ENCODE measurements at places on chromosomes 1 and 21.

DNA sequence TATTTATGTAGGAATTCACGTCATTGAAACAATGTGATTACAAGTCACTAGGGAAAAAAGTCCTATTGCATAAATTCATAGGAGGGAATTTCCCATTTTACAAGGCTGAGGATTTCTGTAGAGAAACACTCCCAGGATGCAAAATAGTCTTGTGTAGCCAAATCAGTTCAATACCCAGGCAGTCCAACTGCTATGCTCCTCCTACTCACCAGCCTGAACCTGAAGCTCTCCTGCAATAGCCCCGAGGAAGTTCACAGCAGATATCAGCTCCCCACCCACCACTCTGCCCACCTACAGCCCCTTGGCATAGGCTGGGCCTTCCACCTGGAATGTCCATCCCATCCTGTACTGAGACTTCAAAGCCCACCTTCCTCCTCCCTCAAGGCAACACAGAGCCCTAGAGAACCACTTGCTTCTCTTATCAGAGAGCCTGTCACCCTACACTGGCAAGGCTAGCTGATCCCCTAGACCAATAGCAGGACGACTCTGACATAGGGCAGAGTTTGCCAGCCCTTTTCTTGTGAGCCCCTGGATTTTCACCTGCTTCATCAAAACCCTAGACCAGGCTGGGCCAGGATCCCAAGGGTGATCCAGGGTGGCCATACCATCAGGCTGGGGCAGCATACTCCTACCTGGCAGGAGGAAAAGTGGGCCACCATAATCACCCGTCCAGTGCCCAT, 1.5 kb downstream of the LSS start:
- no peak for DNase-seq

- DNase-seq = no peak
Observed at GRCh38 chr1:204711103-204711946, 25.8 kb upstream of the LRRN2 start.

DNA sequence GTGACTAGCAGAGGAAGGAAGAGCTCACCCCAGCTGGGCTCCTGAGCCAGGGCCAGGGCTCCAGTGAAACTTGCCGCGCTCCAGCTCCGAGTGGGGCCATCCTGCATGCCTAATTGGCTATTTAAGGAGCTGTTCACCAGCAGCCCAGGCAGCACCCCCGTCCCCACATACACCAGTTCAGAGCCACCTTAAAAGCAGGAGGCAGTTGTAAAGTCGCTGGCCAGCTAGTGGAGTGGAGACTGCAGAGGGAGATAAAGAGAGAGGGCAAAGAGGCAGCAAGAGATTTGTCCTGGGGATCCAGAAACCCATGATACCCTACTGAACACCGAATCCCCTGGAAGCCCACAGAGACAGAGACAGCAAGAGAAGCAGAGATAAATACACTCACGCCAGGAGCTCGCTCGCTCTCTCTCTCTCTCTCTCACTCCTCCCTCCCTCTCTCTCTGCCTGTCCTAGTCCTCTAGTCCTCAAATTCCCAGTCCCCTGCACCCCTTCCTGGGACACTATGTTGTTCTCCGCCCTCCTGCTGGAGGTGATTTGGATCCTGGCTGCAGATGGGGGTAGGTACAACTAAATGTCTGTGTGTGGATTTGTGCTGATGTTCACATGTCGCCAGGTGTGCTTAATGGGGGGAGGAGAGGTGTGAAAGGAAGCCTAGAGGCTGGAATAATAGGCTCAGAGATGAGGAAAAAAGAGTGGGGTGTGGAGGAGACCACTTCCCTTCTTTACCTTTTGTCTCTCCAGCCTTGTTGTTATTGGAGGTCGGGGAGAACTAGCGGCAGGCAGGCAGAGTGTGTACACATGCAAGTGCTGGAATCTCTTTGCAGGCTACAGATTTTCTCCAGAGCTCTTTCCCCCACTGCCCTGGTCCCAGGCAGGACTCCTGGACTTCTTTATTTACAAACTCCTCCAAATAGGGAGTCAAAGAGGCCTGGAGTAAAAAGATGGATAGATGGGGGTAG, at the start of gene CA14:
Gene CA14, plus strand, starts transcription at position 151 of the 962 bp plus-strand sequence. Its CDS starts 355 bp downstream, at position 506.
- no peak for DNase-seq

- no peak for DNase-seq
Observed at GRCh38 chr1:197519741-197520334, 251.8 kb downstream of the CRB1 start.

GRCh38 chr1:234386122-234386521, 12.9 kb downstream of the COA6 start:
- DNase-seq = no peak

GRCh38 chr1:39753132-39754025, 14.7 kb downstream of the PPIE start:
- DNase-seq = no peak

DNA sequence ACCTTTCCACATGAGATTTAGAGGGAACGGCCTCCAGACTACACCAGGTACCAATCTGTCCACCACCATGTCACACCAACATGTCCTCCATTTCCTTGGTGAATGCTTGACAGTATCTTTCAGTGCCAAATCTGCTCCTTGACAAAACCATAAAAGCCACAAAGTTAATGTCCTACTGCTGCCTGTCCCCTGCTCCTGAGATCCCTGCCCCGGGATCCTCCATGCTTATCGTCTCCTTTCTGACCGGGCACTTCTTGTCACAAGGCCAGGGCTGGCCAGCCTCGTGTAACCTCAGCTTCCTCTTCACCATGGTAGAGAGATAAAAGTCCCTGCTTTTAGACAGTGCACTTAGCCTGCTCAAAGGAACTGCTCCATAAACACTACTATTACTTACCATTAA, 136.2 kb downstream of the NAV1 start:
- DNase-seq = no peak

DNA sequence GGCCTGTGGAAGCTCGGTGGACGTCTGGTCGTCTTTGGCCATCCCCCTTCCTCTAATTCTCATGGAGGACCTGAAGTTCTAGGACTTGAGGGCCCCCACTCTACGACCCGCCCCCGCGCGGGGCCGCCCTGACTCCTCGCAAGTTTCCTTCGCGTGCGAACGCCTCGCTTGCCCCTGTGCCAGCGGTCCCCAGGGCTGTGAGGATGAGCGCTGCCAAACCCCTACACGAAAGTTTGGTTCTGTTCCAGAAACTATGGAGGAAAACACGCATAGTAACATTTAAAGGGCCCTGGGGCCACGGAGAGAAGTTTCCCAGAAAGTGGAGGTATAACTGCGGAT, 304 bp upstream of the GNG12 start:
- DNase-seq = no peak

- peak; percentile 11 for DNase-seq
Observed at GRCh38 chr1:109201123-109201703, 12.5 kb upstream of the SARS1 start.

DNA sequence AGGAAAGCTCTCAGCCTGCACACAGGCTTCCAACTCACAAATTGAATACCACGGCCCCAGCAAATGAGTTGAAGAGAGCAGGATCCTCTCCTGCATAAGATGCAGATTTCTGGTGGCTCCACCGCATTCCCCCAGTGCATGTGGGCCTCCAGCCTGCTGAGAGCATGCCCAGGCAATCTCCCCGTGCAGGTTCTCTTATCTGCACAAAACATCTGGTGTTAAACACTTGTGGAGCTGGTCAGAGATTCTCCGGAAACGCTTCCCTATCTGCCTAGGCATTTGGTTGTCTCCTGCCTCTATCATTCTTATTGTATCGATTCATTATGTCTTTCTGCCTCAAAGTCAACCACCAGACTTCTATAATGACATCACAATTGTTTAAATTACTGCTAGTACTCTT, 1349.0 kb upstream of the B3GALT2 start:
- no peak for DNase-seq

DNA sequence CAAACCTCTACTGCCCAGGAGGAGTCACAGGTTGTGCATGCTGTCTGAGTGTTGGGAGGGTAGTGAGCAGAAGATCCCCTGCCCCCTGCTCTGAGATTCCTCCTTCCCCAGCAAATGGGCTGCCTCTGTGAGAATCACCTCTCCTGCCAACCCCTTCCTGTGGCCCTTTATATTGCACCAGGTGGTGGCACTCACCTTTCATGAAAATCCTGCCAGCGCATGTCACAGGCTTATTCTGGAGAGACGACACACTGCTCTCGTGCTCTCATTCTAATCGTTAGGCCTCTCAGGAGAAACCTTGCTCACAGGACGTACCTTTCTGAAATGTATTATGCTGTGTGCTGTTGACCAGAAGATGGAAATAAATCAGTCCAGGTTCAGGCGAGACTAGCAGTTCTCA, 113.7 kb downstream of the RGL1 start:
- no peak for DNase-seq

DNA sequence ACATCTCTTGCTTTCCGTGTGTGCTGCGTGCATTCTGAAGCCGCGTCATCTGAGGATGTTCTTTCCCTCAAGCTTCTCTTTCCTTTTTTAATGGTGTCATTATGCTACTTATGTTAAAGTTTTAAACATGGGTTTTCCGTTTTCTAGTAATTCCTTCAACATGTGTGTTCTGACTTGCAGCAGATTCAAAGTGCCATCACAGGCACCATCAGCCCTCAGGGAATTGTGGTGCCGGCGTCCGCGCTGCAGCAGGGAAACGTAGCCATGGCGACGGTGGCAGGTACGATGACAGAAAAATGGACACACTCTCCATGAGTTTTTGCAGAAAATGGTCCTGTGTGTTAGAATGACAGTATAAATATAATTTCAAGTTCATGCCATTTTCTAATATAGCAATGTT, 42.4 kb downstream of the PKNOX1 start:
- no peak for DNase-seq

DNA sequence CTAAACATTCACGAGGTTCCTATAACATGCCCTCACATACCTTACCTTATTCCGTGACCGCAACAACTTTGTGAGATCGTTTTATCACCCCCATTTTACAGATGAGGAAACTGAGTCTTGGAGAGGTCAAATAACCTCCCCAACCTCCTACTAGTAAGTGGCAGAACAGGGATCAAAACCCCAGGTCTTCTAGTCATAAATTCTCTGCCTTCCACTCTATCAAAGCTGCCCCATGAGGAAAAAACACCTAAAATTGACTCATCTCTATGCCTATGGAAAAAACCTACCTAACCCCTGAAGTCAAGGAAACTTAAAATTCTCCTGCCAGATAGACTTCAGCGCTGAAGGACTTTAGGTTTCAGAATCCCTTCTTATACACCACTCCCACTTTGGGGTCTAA, 69.5 kb upstream of the ERRFI1 start:
- no peak for DNase-seq

DNA sequence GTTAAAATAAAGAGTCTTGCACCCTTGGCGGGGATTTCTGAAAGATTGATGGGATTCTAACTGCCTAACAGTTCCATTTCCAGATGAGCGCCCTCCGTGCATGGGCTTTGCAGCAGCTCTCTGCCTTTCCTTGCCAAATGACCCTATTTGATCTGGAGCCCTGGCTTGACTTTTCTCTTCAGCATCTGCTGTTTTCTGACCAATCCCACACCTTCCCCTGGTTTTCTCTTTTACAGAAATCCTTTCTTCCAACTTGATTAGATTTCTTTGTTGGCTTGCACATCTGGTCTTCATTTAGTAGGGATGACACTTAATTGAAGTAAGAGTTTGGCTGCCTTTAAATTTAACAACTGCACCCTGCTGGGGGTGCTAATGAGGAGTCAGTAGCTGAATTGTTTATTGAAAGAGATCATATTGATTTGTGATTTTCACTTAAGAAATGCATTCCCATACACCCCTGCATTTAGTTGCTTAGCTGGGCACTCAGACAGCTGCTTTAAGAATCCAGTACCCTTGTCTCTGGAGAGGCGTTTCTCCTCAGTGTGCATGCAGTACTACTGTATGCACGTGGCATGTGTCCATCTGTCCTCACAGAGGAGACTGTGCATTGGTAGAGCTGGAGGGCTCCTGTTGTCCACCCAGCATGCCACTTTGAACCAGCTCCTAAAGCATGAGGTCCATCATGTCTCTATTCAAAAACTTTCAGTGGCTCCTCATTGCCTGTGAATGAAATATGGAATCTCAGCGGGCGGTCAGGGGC, 99.7 kb downstream of the NOS1AP start:
- DNase-seq = no peak

DNA sequence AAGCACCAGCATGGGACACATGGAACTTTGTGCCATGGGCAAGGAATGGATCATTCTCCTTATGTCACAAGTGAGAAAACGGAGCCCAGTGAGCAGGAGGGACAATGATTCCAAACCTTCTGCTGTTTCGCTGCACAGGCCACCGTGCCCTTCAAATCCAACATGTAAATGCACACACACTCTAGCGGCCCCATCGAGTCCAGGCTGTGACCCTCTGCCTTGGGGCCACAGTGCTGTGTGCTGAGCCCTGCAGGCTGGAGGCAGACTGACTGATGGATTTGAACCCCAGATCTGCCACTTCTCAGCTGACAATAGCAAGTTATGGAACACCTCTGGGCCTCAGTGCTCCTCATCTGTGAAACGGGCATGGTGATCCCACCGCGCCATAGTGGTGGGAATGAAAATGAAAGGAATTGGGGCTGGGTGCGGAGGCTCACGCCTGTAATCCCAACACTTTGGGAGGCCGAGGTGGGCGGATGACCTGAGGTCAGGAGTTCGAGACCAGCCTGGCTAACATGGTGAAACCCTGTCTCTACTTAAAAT, 63.6 kb downstream of the ALPL start:
- DNase-seq = no peak

DNA sequence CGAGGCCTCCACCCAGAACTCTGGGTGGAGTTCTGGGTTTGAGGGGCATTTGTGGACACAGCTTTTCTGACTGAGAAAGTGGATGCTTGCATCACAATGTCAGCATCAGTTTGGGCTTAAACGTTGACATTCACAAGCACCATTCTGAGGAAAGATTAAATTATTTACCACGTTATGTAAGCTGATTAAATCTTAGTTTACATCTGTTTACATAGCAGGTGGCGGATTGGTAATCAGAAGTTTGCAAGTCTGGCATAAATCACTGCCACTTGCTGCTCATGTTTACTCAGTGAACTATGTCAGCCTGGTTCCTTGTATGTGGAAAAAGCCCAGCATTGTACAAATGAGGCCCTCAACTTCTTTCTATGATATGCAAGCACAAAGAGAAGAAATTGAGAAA, 310.1 kb downstream of the PAPPA2 start:
- no peak for DNase-seq

GRCh38 chr1:177490036-177490639, 319.4 kb downstream of the BRINP2 start:
- no peak for DNase-seq

GRCh38 chr1:205285381-205286101, 36.0 kb downstream of the NUAK2 start:
- peak; percentile 66 for DNase-seq

DNA sequence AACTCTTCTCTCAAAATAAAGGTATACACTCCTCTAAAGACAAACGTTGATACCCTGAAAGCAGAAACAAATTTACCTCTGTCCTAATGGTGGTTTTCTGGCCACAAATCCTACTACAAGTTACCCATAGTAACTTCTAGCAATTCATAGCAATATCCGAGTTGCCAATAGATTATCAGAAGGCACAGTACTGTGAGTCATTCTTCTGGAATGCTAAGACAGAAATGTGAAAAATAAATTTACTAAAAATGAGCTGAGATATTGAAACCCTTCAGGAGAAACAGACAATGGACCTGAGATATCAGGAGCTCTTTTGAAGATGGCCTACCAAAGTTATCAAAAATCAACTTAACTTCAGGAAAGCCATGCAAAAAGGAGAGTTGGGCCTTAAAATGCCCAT, 715.0 kb upstream of the ADAMTS5 start:
- no peak for DNase-seq

- peak; percentile 46 for DNase-seq
Observed at GRCh38 chr1:241551759-241552638, 19.8 kb downstream of the KMO start.

GRCh38 chr1:55131218-55131617, 83.9 kb downstream of the USP24 start:
- DNase-seq = no peak

Measured in CD4-positive, alpha-beta T cell treated with Interleukin-15 for 4 hours (primary cell).